ENCODE measurements at places on chromosomes 6 and 20.

- no peak for DNase-seq
Measured at GRCh38 chr6:106444777-106445507, 84.4 kb downstream of the CRYBG1 start.

DNA sequence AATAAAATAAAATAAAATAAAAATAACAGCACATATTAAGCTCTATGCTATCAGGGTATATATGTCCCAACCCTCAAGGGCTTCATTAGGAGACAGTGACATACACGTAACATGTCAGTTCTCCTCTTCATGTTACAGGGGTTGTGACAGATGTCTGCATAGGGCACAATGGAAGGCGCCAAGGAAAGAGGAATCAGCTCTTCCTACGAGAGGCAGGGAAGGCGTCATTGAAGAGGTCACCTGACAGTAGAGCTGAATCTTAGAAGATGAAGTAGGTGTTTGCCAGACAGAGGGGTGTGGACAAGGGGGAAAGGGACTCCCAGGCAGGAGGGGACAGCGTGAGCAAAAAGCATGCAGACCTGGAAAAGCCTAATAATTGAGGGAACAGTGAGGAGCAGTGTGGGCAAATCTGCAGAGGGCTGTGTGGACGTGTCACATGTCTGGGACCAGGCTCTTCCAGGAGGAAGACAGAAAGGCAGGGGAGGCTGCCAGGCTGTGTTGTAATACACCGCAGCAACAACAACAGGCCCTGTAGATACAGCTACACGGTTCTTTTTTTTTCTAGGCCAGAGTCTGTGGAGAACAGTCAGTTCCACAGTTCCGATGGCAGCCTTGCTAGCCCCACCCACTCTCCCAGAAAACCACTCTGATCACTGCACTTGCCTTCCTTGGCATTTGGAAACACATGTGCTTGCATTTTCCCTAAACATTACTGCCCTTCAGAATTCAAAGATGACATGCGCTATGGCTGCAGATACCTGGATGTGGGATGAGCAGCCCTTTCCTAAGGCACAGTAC, 2.5 kb upstream of the FKBP5 start:
- DNase-seq, result no peak

DNA sequence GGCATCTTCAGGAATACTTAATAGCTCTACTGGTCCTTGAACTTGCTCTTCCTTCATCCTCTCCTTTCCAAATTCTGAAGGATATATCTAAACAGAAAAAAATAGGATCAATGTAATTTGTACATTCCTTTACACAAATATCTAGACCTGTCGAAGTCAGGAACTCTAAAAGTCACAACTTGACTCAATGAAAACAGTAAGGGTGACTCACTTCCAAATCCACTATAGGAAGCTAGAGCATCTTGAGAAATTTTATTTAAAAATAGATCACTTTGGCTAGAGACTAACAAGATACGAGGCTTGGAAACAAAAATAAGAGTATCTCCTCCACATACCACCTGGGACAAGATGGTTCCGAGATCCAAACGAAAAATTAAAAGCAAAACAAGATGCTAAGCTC, 12.2 kb downstream of the ESF1 start:
- no peak for DNase-seq

- DNase-seq, result no peak
Measured at GRCh38 chr6:167094820-167095637, 27.9 kb upstream of the CCR6 start.

DNA sequence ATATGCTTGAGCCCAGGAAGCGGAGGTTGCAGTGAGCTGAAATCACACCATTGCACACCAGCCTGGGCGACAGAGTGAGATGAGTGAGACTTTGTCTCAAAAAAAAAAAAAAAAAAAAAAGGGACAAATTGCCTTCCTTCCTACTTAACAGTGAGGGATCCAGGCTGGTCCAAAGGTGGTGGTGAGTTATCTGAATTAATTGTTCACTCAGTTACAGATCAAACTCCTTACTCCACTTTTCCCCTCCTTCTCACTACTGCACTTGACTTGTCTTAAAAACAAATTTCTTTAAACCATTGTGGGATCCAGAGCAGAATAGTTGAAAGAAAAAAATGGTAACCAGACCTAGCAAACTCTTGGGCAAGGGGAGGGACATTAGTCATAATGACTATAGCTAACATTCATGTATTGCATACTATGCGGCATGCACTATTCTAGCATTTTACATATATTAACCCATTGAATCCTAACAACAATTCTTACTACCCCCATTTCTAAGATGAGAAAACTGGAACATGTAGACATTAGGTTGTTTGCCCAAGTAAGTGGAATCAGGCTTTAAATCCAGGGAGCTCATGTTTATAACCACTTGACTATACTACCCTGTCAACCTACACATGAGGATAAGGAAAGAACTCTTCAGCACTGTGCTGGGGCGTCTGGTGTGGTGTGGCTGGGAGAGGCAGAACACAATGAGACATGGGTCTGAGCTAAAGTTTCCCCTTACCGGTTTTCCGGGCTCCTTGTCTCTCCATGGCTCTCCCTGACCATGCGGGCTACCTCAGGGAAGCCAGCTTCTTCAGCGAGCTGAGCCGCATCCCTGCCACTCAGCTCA, 1.5 kb downstream of the GPANK1 start:
- no peak for DNase-seq

All from brain pericyte (primary cell).